ENCODE measurements at places on chromosomes 1 and 21. TPM values are rescaled to one million over a fixed set of nuclear protein-coding genes. Genes with fewer than 3 reads are reported as not detected.

Gene PHLDA3
- 141 TPM for total RNA-seq

Gene ECM1
- total RNA-seq, result 7.7 TPM

DNA sequence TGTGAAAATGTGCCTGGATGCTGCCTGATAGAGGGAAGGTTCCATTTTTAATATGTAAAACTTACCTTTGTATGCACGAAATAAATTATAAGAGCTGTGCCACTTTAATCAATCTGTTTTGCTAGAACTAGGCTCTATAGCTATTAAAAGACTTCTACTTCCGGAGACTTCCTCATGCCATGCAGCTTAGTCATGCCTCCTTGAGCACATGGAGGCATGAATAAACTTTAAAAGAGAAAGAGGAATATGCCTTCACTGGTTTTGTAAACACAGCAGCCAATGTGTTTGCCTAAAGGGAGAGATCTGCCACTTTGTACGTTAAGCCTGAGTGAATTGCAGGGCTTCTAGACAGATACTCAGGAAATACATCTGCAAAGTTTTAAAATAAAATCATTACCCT, 604.6 kb downstream of the LRRIQ3 start:
- H3K27me3 ChIP-seq, result no peaks in the 10 kb centered on the region
- no peaks in the 10 kb centered on the region for H3K36me3 ChIP-seq
- DNase-seq, result peak; percentile 13

GRCh38 chr1:69911301-69911801, 294.0 kb downstream of the LRRC40 start:
- peaks cover 6% of the 10 kb centered on the region for H3K4me1 ChIP-seq
- no peaks in the 10 kb centered on the region for H3K27me3 ChIP-seq
- DNase-seq, result peak; percentile 54
- H3K36me3 ChIP-seq, result no peaks in the 10 kb centered on the region
- no peak overlapping the region for H3K4me3 ChIP-seq

DNA sequence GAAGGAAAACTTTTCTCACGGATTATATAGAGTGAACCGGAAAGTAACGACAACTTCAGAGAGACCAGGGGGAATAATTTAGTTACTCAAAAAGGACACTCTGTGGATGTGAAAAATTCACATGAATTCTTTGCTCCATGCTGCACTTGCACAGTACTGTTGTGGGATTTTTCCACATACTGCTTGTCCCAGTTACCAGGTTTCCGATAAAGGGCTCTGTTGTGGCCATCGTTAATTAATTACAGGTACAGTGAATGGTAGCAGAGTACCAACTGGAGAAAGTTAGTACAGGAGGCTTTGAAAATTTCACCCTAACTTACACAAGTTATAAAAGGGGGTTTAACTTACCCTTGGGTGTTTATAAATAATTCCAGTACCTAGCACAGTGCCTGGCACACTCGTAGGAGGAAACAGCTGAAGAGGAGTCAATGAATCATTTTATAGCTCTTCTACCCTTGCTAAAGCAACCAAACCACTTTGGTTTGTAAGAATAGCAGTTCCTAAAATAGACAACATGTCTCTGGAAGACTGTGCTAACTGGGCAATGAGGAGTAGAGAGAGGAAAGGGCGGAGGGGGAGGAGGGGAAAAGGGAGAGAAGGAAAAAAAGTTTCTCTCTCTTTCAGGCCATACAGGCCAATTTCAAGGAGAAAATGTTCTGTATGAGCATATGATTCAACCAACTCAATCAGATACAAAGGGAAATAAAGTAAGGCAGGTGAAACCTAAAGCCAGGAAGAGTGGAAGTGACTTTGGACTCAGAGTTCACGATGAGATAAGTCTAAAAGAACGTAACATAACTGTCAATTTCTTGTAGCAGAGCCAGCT, 98.3 kb upstream of the MAGI3 start:
- peaks cover 4% of the 10 kb centered on the region for H3K27me3 ChIP-seq
- H3K4me1 ChIP-seq, result no peaks in the 10 kb centered on the region
- no peaks in the 10 kb centered on the region for H3K36me3 ChIP-seq
- no peak overlapping the region for H3K4me3 ChIP-seq
- no peak for DNase-seq
- H3K27ac ChIP-seq, result no peak overlapping the region

GRCh38 chr1:24186993-24187790, at the start of gene IFNLR1:
TSS of gene IFNLR1 (minus strand) at chr1:24187289. CDS start at chr1:24187248, 41 bp downstream.
- no peaks in the 10 kb centered on the region for H3K36me3 ChIP-seq
- peak within 1 kb of the TSS; percentile 49 for H3K4me3 ChIP-seq
- no peak for DNase-seq
- no peaks in the 10 kb centered on the region for H3K4me1 ChIP-seq
- no peak within 1 kb of the TSS for H3K27ac ChIP-seq

DNA sequence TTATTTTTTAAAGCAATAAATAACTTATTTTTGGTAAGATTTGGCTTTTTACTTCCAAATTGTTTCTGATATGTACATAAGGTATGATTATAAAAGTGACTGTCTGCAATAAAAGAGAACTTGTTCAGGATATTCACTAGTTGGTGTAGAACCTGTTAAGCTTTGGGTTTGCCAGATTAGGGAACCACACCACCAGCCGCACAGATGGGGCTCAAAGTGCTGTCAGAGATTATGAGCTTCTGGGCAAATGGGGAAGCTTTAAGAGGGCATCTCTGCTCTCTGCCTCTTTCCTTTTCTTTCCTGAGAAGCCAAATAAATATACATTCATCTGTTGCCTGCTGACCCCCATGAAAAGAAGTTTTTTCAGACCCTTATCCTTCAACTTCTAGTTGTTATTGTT, 25.4 kb downstream of the IVNS1ABP start:
- no peaks in the 10 kb centered on the region for H3K27me3 ChIP-seq
- no peaks in the 10 kb centered on the region for H3K4me1 ChIP-seq
- H3K27ac ChIP-seq, result no peak overlapping the region
- peaks cover 1% of the 10 kb centered on the region for H3K36me3 ChIP-seq
- no peak overlapping the region for H3K4me3 ChIP-seq

- DNase-seq, result peak; percentile 89
- H3K4me1 ChIP-seq, result peaks cover 24% of the 10 kb centered on the region
- no peak overlapping the region for H3K27ac ChIP-seq
- no peak overlapping the region for H3K4me3 ChIP-seq
These were observed 335.7 kb upstream of the SNX7 start for GRCh38 chr1:98325646-98326440.

Measured in fibroblast of lung (primary cell).